Stimulated activated naive CD8-positive, alpha-beta T cell treated with anti-CD3 and anti-CD28 coated beads, Interleukin-15, Interleukin-2, amounts not matched to agents 100 U/mL and 50 U/mL, for 24 hours (primary cell): ENCODE measurements at places on chromosomes 5 and 9.

DNA sequence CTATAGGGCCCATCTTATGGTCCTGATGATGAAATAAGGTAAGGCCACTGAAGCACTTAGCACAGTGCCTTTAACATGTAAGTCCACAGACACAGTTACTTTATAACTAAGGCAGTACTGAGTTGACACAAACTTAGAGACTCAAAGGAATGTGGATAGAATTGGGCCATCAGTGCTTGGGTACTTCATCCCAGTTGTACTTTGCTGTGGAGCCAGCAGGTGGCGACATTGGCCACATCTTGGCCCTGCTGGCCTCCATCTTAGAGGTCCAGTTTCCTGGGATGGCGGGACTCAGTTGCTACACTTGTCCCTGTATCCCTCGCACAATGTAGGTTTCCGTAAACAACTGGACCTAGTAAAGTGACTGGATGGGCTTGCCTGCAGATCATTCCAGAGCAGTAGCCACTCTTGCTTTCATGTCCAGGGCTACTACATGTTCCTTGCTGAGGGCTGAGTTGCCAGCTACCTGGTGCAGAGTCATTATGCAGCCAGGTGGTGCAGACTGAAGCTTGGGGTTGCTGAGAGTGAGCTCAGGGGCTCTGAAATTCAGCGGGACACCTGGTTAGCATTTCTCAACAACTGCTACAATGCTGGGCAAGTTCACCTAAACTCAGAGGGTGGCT lies 10.6 kb downstream of the MTAP start:
- peak; percentile 70 for DNase-seq

DNA sequence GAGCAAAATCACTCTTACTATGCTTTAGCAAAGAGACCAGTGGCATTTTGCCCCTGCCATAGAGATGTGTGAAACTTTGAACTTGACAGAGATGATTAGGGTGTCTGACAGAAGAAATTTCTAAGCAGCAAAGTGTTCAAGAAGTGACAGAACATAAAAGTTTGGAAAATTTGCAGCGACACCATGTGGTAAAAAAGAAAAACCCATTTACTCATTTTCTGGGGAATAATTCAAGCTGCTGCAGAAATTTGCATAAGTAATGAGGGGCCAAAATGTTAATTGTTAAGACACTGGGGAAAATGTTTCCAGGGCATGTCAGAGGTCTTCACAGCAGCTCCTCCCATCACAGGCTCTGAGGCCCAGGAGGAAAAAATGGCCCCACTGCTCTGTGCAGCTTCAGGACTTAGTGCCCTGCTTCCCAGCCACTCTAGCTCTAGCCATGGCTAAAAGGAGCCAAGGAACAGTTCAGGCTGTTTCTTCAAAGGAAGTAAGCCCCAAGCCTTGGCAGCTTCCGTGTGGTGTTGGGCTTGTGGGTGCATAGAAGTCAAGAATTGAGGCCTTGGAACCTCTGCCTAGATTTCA lies 6.1 kb upstream of the AP3B1 start:
- DNase-seq: no peak

DNA sequence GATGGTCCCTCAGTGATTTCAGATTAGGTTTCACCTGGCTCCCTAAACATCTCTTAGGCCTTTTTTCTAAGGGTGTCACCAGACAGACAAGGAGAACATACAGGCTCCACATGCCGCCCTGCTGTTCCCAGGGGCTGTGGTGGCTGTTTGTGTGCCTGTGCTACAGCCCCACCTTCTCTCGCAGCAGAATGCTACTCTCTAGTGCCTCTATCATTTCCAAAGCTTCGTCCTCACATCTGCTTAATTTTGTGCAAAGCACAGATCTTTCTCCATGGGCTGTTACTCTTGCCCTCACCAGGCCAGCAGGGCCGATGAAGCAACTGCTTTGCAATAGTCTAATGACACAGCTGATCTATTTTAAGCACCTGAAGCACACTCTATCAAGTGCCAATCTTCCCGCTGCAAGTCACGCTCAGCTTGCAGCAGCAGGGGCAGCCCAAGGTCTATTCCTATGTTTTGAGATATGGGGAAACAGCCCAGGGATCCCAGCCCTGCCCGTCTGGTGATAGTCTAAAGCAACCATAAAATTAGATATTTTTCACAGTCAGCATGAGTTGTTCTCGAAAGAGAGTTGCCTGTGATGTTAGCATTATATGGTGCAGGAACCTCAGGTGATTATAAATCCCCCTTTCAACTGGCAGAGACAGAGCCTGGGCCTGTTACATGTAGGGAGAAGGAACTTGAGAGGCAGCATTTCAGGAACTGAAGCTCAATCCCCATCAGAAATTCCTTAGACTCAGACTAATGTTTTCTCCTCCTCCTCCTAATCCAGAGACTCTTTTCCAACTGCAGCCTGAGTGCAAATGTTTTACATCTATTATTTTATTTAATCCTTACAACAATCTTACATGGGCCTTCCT lies 12.7 kb downstream of the ABLIM3 start:
- DNase-seq: no peak

DNA sequence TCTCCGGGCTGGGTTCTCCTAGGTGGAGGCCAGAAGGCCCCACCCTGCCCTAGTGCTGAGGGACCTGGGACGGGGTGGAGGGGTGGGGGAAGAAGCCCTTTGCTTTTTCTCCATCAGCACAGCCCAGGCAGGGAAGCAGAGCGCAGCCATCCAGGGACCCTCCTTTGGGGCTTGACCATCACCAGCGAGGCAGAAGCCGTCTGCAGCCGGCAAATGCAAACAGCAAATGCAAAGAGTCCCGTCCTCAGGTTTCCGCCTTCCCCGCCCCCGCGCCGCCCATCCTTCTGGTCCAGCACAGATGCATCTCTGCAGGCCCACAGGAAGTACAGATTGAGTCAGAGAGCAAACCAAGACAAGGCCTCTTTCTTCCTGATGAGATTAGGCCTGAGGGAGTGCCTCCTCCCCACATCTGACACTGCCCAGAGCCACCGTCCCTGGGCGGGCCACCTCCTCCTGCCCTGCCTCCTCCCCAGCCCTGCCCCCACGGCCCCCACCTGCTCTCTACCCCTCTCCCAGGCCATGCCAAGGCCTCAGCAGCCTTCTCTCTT lies 23.4 kb downstream of the CORO2A start:
- DNase-seq: peak; percentile 37

DNA sequence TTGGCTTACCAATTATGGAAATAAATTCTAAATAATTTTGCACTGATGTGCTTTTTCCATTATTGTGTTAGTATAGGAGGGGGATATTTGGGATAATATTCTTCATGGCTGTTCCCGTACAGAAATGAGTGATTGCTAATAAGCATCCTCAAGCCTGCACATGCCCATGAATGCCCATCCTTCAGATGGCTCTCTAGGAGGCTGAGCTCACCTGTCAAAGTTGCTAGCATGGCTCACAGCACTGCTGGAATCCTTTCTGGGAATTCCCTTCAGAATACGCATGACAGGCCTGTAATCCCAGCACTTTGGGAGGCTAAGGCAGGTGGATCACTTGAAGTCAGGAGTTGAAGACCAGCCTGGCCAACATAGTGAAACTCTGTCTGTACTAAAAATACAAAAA lies 124.1 kb downstream of the NXNL2 start:
- no peak for DNase-seq

GRCh38 chr5:101520417-101520816 lies 617.3 kb upstream of the ST8SIA4 start:
- no peak for DNase-seq

- no peak for DNase-seq
These were observed 36.0 kb downstream of the EQTN start for GRCh38 chr9:27260789-27261516.

- no peak for DNase-seq
These were observed 68.6 kb upstream of the NFIL3 start for GRCh38 chr9:91492237-91492636.

GRCh38 chr9:29437526-29437925 lies 1864.2 kb upstream of the C9orf72 start:
- DNase-seq: no peak

GRCh38 chr9:35432076-35432475 lies 57.8 kb upstream of the RUSC2 start:
- no peak for DNase-seq

- no peak for DNase-seq
These were observed 17.2 kb downstream of the CENPP start for GRCh38 chr9:92342825-92343488.

- DNase-seq: peak; percentile 59
These were observed 596 bp downstream of the IRF1 start for GRCh38 chr5:132489871-132490483.

GRCh38 chr5:97229196-97229595 lies 46.1 kb upstream of the RIOK2 start:
- DNase-seq: no peak

- DNase-seq: peak; percentile 66
These were observed 78.9 kb upstream of the RPS23 start for GRCh38 chr5:82356808-82357671.

DNA sequence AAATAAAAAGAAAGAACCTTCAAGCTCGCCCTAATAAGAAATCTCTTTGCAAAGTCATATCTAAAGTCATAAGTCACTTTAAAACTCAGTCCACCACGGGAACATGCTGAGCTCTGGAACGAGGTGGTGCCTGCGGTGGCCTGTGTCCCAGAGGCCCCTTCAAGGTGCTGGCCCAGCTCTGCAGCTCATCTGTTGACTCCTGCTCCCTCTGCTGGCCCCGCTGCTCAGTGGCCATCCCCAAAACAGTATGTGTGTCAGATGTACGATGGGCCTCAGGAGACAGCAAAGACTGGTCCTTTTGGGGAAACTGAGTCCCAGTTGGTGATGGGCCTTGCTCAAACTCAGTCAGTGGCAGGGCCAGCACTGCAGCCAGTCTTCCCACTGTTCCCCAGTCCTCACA lies 22.8 kb upstream of the FOXB2 start:
- DNase-seq: peak; percentile 16

- no peak for DNase-seq
These were observed 72.2 kb upstream of the CDK20 start for GRCh38 chr9:88046542-88046941.

GRCh38 chr5:14748180-14748900 lies 83.8 kb downstream of the OTULIN start:
- DNase-seq: no peak

- no peak for DNase-seq
These were observed 16.0 kb downstream of the SERINC5 start for GRCh38 chr5:80239680-80240367.

GRCh38 chr5:69367697-69368279 lies 1.5 kb downstream of the AK6 start:
- DNase-seq: no peak

DNA sequence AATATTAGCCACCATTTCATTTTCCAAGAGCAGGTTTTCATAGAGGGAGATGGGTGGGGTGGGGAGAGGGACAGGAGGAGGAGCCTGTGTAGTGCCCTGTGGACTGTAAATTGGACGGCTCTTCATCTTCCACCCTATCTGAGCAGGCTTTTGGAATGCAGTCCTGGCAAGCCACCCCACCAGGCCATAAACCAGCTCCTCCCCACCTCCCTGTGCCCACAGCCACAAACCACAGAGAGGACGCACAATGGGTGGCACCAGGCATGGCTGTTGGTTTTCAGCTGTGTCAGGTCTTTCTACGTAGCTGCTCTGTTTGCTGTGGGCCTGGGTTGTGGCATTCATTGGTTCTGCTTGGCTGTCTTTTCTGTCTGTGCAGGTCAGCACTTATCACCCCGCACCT lies 58.0 kb downstream of the PLAC8L1 start:
- DNase-seq: no peak

DNA sequence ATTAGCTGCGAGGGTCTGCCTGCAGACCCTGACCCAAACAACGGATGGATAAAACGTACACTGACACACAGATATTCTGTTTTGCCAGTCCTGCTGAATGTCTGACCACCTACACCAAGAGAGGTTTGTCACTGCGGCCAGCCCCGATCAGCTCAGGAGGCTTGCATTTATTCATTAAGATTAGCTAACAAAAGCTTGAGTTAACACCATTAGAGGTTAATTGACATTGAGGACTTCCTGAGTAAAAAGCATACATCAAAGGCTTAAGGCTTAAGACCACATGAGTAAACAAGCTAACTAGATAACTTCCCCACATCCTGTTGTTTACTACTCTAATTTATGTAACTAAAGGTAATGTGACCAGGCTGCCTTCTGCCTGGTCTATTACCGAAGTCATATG lies 198.1 kb upstream of the TRPC7 start:
- no peak for DNase-seq

GRCh38 chr5:176664886-176665285 lies 17.6 kb downstream of the TSPAN17 start:
- DNase-seq: no peak

GRCh38 chr5:21817668-21818369 lies 1035.3 kb downstream of the CDH12 start:
- DNase-seq: no peak

GRCh38 chr9:125746774-125747052 lies 460 bp upstream of the PBX3 start:
- no peak for DNase-seq

GRCh38 chr5:5710471-5710870 lies 288.0 kb downstream of the ICE1 start:
- DNase-seq: no peak

GRCh38 chr5:135561266-135561665 lies 17.5 kb downstream of the CXCL14 start:
- DNase-seq: no peak

DNA sequence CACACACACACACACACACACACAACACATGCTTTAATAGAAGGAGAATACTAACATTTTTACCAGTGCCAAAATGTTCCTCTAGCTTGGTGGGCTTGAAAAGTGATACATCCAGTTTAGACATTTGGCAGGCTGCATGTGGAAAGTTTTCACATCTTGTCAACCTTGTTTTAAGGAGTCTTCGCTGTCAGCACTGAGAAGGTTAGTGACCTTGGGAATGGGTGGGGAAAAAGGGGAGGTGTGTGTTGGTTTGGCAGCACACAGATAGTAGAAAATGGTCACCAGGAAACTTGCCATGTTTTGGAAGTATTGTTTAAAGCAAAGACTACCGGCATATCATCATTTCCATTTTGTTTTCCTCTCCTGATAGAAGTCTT lies 346.5 kb upstream of the ADAMTSL1 start:
- no peak for DNase-seq

DNA sequence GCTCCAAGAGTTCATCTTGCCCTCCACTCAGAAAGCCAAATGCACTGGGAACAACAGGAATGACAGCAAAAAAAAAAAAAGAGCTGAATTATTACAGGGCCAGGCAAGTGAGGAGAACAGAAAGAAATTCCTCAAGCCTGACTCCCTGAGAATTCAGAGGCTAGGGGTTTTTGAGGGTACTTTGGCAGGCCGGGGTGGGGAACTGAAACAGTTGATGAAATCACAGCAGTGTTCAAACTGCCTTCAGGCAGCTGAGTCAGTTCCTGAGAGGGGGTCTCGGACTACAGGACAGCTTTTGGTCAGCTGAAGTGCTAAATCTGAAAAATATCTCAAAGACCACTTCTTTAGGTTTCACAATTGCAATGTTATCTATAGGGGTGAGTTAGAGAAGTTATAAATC lies 419.4 kb downstream of the SEMA5A start:
- DNase-seq: no peak

DNA sequence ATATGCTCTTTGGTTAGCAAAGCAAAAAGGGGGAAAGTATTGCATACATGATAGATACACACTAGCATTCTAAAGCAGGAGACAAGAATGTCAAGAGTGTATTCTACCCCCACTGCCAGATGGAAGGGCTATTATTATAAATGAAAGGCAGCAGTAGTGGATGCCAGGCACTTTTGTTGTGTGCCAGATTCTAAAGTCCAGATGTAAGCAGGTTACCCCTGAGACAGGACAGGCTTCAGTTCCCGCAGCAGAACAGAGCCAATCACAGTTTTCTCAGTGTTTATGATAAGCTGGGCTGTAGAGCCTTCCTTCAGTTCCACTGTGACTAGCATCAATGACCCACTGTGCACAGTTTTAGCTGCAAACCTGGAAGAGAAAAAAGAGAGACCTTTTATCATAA lies 226.6 kb upstream of the TBCA start:
- DNase-seq: no peak
